Globus pallidus (tissue), 1 donor: ENCODE measurements at places on chromosomes 2 and 18.

GRCh38 chr2:119338272-119338671 is 28.4 kb downstream of the C2orf76 start:
- DNase-seq: no peak

- DNase-seq: no peak
These were observed 52.6 kb downstream of the PTPRM start for GRCh38 chr18:7619676-7620075.

DNA sequence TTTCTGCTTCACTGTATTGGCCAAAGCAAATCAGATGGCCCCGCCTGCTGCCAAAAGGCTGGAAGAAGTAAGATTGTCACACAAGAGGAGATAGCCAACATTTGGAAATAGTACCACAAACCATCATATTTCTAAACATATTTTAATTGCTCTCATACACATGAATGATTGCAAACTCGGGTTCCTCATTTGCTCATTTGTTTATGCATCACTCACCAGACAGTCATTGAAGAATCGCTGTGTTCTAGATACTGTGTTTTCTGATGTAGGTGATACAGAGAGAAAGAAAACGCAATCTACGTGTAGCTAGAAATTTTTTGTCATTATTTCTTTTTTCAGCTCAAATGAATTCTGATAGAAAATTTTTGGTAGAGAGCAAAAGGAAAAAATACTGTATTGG is 1103.4 kb downstream of the TSN start:
- no peak for DNase-seq

GRCh38 chr2:216693414-216694080 is 1.8 kb downstream of the IGFBP5 start:
- DNase-seq: no peak

DNA sequence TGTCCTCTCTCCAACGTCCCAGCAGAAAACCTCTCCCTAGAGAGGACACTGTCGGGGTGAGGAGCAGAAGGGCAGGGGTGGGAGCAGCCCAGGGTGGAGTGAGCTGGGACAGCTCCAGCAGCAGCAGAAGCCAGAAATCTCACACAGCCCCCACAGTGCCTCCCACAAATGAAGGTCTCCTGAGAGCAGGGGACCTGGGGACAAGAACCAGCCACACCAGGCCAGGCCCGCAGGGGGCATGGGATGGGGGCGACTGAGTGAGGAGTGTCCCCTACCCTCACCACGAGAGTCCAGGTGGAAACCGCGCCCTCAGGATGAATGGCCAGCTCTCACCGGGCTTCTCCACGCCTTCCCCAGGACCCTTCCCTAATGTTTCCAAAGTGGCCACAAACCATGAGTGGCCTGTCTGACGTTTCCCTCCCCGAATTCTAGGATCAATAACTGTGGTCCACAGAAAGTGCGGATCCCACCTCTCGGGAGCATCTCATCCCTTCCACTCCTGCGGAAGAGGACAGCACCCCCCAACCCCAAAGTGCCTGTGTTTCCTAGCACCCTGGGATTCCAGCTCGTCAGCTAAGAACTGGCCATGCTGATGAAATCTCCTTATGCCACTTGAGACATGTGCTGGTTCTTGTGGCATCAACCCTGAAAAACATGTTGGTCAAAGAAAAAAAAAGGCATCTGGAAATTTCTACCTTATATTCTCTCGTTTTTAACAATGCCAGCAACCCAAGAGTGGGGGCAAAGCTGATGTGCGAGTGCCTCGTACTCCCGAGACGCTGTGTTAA is 121.1 kb downstream of the HDAC4 start:
- no peak for DNase-seq

- no peak for DNase-seq
These were observed at the start of gene SCYGR4 for GRCh38 chr2:227617316-227618230. Gene SCYGR4 (plus strand): TSS chr2:227617498. CDS start chr2:227617498, 0 bp downstream.

DNA sequence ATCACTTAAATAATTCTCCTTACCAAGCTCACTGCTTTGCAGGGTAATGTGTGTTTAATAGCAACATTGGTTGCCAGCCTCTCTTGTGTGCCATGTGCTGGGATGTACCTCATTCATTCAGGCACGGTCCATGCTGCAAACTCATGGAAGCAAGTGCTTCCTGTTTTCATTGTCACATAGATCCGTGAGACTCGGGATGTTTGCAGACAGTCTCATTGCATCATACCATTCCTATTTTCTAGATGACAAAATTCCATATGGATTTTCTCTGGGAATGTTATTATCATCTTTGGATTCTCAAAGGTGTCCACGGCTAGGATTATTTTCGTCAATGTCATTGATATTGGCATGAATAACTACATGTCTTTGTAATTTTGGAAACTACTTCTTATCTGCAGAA is 60.0 kb upstream of the HDAC4 start:
- no peak for DNase-seq

- DNase-seq: no peak
These were observed 271.8 kb downstream of the SUCLG1 start for GRCh38 chr2:84187258-84187657.

DNA sequence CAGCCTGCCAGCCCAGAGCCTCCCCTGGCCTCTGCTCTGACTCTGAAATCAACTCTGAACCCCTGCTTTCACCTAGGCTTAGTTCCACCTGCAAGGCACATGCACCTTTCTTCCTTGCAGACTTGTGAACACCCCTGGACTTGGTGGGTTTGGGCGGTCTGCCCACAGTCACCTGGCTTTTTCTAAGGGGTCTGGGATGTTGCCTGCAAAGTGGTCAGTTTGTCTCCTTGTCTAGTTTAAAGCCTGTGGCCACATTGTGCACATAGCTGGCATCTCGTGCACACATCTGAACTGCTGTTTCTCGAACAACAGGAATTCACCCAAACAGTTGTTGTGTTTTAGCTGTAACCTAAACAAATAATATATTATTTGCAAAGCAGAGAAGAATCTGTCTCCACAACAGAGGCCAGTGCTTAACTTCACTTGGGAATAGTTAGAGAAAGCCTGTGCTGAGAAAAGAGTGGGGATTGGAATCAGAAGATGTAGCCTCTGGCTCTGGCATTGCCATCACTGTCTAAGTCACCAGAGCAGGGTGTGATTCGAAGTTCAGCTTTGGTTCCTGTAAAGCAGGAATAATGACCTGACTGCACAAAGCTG is 108.5 kb downstream of the TMEM18 start:
- no peak for DNase-seq

GRCh38 chr2:6183226-6183625 is 491.0 kb downstream of the SOX11 start:
- DNase-seq: no peak

GRCh38 chr2:104938231-104938941 is 84.5 kb downstream of the POU3F3 start:
- DNase-seq: no peak

DNA sequence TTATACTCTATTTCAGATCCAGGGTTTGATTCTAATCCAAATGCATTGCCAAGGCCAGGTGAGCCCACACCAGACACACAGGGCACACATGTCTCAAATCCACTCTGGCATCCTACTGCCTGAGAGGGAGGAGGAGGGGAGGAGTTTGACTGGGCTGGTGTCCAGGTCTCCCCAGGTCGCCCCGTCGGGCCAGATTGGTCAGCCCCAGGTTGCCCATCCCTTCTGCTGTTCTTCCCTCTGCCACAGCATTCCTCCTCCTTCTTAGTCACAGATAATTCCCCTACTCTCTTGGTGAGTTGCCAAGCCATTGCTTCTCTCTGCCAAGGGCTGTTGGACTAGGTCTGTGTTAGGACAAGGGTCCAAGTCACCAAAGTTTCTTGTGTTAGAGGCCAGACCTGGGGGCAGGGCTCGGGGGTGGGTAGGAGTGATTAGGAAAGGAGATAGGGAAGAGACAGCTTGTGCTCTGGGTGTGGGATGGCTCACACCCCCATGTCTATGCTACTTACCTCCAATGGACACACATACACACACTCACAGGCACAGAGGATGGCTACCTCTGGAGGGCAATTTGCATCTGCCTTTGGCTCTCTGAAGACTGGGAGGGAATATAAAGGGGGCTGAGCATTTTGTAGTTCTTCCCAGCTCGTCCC is 2.5 kb upstream of the EGR4 start:
- no peak for DNase-seq

DNA sequence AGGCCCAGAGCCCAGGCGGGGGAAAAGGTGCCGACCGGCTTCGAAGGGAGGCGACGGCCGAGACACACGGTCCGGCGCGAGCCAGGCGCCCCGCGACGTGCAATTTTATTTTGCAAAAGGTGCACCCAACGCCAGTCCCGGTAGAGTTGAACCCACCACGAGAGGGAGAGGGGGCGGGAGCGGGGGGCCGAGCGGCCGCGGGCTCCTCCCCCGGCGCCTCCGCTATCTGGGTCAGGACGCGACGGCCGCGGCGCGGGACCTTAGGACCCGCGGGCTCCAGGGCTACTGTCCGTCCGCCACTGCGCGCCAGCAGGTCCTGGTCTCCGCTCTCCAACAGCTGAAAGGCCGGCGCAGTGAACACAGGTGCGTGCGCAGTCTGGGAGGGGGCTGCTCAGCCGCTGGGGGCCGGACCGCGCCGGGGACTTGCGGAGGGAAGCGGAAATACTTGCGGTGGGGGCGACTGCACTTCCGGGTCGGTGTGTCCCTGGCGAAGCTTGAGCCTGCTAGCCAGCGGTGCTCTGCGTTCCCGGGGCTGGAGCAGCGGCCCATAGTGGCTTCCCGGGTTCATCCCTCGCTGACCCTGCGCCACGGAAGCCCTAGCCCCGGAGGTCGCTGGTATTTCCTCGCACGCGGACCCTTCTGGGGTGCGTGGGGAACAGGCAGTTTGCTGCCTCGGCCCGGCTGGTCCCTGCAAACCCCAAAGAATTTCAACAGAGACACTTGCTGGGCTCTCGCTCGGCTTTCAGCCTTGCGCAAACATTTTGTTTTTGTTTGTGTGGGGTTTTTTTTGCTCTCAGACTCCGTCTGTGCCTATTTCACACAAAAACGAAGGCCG is at the start of gene RMDN2:
RMDN2 (plus strand) TSS at position 225 of the 835 bp plus-strand sequence. CDS start 3,991 bp downstream, outside the sequence.
- DNase-seq: peak; percentile 89

- no peak for DNase-seq
These were observed 142.4 kb downstream of the NEDD4L start for GRCh38 chr18:58186258-58186948.

- DNase-seq: no peak
These were observed 148.5 kb downstream of the LNPK start for GRCh38 chr2:175853616-175853890.

GRCh38 chr2:239293775-239294430 is 106.9 kb downstream of the HDAC4 start:
- no peak for DNase-seq

DNA sequence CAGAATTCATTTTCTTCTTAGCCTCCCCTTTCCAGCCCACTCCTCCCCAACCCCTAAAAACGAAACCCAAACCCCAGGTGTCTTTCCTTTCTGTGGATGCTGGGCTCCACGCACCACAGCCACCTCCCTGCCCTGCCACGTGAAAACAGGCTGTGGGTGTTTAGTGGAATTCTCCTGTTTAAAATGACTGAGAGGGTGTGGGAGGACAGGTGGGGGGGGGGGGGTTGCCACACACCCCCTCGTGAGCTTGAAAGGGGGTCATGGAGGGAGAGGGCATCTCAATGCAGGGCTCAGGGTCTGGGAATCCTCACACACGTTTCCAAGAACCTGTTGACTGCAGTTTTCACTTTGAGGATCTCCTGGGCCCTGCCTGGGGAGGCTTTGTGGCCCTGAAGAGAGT is 110.3 kb downstream of the FAM210A start:
- DNase-seq: no peak

DNA sequence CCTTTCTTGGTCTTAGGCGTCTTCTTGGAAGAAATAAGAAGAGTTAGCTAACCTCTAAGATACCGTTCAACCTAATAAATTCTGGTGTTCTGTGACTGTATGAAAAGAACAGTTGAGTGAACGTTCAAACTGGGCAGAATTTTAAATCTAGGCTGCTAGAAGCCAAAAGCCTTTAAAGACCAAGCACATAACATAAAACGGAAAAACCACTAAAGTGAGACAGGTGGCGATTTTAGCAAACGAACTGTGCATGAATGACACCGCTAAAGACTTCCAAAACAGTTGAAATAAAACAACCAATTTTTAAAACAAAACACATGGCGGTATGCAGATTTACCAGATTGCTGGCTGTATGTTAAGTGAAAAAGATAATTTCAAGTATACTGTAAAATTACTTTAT is 73.1 kb downstream of the GALNT13 start:
- DNase-seq: no peak

- DNase-seq: peak; percentile 93
These were observed at the start of gene TANC1 for GRCh38 chr2:158968396-158969161. Gene TANC1 (plus strand): TSS chr2:158968640. CDS start chr2:159065911, 97,271 bp downstream.

DNA sequence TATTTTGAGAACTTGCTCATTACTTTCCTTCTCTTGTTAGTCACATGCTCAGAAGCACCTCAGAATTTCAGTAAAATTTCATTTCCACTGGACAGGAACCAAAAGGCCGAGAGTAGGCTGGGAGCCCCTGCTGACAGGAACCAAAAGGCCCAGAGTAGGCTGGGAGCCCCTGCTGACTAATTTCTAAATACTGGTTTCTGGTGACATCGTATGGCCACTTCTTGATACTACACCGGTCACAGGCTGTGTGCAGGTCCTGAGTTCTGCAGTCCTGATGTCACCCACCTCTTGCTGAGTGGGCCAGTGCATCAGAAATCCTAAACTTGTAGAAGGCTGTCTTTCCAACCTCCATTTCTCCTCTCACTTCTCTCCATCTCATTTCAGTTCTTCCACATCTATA is 17.7 kb upstream of the EN1 start:
- DNase-seq: peak; percentile 21

DNA sequence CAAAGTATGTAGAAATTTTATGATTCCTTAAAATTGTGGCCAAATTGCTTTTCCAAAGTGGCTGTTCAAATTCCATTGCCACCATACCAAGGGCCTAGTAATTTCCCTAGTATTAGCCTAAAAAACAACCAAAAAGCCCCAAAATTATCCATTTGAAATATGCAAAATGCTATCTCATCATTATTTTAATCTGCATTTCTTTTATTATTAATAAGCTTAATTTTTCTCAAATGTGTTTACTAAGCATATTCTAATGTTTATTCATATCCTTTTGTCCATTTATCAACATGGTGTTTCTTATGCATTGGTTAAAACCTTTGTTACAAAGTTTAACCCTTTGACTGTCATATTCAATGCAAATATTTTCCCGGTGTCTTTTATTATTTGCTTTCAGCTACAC is 48.0 kb downstream of the PID1 start:
- no peak for DNase-seq

DNA sequence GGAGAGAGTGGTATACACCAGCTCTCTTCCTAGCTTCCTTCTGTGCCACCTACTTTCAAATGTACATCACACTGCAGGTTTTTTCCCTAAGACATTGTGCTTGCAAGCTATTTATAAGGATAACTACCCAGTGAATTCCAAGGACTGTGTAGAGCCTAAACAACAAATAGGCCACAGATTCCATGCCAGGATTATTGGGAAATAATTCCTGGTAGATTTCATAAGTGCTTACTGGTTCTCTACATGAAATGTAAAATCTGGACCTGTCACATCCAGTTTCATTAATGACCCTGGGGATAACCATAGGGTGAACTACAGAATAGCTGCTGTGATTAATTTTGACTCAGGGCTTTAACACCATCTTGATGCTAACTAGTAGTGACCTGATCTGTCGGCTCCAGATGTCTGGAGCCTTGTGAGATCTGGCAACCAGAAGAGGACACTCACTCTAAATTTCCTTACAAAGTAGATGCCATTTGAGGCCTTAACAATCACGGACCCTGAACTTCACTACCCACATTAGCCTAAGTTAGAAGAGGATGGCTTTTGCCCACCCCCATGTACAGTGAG is 34.3 kb upstream of the LGALSL start:
- no peak for DNase-seq
